ENCODE measurements at places on chromosomes 4 and X.

- DNase-seq, result no peak
These were observed 62.3 kb upstream of the ADAMTS3 start for GRCh38 chr4:72631296-72631695.

DNA sequence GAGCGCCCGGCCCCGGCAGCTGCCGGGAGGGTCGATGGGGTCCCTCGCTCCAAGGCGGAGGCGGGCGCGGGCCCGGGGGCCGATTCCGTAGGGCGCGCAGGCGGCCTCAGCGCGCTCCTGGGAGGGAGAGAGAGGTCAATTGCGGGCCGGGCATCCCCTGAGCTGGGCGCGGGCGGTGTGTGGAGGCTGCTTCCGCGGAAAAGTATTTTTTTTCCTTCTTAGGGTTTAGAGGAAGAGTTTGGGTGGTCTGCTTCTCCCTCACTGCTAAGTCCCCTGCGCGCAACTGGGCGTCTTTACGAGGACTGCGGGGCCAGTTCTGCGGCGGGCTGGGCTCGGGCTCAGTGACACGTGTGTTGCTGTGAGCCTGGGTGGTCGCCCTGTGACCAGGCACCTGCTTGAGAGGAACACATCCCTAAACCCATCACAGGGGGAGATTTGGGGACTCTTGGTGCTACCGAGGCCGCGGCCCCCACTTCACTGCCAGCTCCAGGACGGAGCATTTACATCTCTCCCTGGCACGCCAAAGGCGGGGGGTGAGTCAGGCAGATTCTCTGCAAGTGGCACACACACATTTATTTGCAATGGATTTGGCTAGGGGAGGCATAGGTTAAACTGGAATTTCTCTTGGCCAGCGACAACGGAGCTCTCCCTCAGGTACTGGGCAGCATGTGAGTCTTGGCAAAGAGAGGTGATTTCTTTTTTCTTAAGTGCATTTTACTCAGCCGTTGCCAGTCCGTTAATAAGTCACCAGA is 151.2 kb upstream of the SLC4A4 start:
- DNase-seq, result no peak

DNA sequence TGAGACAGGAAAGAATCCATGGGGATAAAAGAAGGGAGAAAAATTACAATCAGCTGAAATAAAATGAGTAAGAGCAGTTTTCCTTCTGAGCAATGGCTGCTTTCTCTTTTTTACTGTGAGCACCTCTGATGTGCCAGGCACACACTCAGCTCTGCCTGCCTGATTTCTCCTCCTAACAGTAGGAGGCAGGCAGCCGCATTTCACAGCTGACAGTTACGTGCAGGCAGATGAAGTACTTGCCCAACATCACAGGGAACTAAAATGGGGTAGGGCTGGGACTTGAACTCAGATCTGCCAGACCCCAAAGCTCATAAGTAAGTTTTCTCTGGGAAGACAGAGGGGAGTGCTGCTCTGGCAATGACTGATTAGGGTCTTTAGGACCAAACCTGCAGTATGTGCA is 54.6 kb downstream of the C4orf50 start:
- DNase-seq, result peak; percentile 27

- DNase-seq, result peak; percentile 17
These were observed 895 bp downstream of the SMIM14 start for GRCh38 chr4:39637586-39638353.

- no peak for DNase-seq
These were observed 215.6 kb upstream of the GYPA start for GRCh38 chr4:144355811-144356757.

DNA sequence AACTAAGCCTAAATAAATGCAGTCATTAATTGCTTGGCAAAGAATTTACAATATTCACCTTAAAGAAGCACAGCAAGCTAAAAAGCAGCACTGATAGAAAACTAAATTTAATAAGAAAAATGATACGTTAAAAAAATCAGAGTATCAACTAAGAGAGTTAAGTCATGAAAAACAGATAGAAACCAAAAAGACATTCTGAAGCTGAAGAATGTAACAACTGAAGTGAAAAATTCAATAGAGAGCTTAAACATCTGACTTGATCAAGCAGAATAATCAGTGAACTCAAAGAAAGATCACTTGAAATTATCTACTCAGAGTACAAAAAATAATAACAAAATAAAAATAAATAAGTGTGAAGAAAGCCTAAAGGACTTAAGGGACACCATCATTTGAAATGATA is 588.0 kb upstream of the HS3ST1 start:
- no peak for DNase-seq

Measured in DMS79 treated with DMSO at 0.1 percent for 48 hours (cell line).